ENCODE measurements at places on chromosomes 12 and 14.

GRCh38 chr14:102589761-102590290 is 2.6 kb upstream of the RCOR1 start:
- DNase-seq = no peak

DNA sequence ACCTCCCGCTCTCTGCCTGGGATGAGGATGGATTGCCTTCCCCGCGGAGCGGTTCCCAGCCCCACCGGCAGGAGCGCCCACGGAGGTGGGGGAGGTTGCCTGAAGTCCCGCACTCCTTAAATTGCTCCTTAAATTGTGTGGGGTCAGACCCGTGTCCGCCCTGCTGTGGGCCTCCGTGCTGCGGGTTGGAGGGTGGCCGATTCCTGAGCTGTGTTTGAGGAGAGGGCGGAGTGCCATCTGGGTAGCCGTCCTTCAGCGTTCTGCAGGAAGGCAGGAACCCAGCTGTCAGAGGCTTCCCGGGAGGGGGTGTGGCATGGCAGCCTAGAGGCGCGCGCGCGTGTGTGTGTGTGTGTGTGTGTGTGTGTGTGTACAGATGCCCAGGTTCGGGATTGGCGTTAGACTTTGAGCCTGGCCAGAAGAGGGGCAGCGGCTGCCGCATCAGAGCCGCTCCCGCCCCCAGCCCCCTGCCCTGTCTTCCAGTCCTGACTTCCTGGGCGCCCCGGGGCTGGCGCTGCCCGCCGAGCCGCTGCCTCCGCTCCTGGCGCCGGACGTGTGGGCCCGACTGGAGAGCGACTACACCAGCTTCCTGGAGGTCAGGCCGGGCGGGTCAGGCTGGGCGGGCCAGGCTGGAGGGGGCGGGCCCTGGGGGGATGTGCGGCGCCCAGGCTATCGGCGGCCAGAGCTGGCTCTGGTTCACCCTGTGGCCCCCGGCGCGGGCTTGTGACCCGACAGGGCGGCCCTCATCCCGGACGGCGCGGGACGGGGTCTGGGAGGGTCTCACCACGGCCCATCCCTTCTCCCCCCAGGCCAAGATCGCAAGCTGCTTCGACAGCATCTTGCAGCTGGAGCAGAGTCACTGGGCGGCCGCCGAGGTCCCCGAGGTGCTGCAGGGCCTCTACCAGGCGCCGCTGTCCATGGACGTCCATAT is 9.2 kb downstream of the EXOC3L4 start:
- DNase-seq = no peak

GRCh38 chr14:74976264-74977113 is 21.1 kb upstream of the PGF start:
- no peak for DNase-seq

DNA sequence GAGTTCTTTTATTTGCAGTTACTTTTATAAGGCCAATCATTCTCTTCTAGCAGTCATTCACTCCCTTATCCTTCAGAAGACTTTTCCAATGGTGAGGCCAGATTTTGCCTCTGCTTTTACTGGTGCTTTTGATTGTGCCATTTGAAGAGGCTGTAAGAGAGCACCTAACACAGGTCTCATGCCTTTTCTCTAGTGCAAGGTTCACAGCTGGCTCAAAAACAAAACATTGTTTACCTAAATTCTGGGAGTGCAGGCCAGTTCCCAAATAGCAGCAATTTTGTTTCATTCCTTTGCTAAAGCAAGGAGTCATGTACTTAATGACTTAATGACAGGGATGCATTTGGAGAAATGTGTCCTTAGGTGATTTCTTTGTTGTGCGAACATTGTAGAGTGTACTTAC is 192.0 kb downstream of the SYT10 start:
- no peak for DNase-seq

GRCh38 chr12:88816201-88816600 is 235.9 kb upstream of the KITLG start:
- DNase-seq = no peak

All from T-helper 2 cell treated with Interferon-gamma antibody and Interleukin-4, amounts not matched to agents 5 μg/mL and 100 μg/mL, for 36 hours (primary cell).